Astrocyte of the hippocampus (primary cell): ENCODE measurements at places on chromosomes 2 and 18.
A peak's percentile ranks its signal among the peaks of the same experiment; 100 is the strongest.

GRCh38 chr18:34976123-34976522 is 65.1 kb upstream of the MAPRE2 start:
- DNase-seq = no peak

DNA sequence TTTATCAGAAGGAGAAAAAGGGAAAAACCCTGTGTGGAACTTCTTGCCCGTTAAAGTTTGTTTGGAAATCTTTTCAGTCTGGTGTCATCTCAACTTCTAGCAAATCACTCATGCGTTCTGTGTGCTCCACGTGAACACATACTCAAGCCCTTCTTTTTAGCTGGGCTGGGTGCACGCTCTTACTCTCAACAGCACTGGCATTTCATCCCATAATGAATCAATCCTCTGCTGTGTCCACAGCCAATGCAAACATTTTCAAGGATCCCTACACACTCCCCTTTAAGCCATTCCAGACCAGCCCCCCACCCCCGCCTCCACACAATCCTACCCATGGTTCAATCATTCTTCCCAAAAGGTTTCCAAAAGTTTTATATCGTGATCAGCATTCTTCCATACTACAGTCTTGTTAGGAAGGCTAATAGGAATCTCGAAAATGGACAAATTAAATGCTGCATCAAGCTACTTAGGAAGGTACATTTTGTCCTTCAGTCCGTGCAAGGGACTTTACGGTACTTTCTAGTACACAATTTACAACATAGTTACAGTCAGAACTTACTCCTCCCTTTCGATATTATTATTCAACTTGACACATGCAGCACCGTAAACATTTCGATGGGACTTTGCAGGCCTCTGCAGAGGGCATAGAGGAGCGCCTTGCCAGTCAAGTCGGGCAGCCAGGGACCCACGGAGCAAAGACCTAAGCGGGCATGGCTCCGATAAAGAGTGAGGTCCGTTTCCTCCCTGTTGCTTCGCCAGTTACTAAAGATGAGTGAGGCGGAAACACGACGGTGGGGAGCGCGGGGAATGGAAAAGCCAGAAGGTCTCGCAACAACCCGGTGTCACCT is 1.4 kb downstream of the PTGR3 start:
- peak; percentile 52 for DNase-seq

GRCh38 chr2:145230546-145230945 is 710.6 kb upstream of the ZEB2 start:
- DNase-seq = peak; percentile 11

- no peak for DNase-seq
Observed at GRCh38 chr18:25329783-25330182, 22.2 kb downstream of the ZNF521 start.

DNA sequence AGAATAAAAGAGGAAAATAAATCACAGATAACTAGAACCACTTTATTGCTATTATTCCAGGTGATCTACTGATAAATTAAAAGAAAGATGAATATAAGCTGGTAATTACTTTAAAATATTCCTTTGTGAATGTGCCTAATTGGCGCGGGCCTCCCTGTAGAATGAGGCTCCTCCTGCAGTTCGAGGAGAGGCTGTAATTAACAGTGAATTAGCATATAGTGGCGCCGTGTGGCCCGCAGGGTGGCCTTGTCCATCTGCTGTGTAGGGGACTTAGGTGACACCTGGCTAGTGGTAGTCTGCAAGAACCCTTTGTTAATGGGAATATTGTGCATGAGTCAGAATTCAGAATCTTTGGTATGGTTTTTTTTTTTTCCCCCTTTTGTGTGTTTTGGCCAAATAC is 119.8 kb downstream of the AGAP1 start:
- no peak for DNase-seq

- peak; percentile 62 for DNase-seq
Observed at GRCh38 chr18:67232406-67232805, 284.1 kb downstream of the DSEL start.

GRCh38 chr2:120879431-120880295 is 144.0 kb downstream of the GLI2 start:
- DNase-seq = peak; percentile 62

DNA sequence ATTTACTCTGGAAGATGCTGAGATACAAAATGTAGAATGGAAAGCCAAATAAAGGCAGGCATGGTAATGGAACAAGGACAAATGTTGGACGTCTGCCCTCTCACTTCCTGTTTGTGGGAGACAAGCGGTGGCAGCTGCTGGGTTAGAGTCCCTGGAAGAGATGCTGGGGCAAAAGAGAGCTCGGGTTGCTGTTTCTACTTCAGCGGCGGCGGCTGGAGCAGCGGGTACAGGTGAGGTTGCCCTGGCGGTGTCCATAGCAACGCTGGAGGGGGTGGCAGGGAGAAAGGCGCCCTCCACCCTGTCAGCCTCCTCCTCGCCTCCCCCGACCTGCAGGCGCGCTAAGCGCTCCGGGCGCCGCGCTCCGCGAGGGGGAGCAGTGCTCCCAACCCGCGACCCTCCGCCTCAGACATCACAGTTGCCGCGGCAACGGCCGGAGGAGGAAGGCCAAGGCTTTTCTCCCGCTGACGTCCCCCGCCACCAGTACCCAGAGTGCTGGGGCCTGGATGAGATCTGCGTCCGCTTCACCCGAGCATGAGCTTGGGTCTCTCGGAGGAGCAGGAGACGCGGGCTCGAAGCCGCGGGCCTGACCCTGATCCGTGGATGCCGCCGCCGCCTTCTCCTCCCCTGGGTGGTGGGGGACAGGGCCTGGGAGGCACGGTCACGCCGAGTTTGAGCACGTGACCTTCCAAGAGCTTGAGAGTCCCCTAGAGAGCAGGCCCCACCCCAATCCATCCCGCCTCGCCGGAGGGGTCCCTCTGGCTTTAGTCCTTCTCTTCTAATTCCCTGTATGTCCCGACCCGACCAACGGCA is 65.6 kb downstream of the NOL4 start:
- DNase-seq = peak; percentile 82

GRCh38 chr2:177393203-177393755 is 706 bp downstream of the AGPS start:
- peak; percentile 36 for DNase-seq

- DNase-seq = peak; percentile 38
Observed at GRCh38 chr2:238561230-238561629, 134.5 kb downstream of the ASB1 start.

DNA sequence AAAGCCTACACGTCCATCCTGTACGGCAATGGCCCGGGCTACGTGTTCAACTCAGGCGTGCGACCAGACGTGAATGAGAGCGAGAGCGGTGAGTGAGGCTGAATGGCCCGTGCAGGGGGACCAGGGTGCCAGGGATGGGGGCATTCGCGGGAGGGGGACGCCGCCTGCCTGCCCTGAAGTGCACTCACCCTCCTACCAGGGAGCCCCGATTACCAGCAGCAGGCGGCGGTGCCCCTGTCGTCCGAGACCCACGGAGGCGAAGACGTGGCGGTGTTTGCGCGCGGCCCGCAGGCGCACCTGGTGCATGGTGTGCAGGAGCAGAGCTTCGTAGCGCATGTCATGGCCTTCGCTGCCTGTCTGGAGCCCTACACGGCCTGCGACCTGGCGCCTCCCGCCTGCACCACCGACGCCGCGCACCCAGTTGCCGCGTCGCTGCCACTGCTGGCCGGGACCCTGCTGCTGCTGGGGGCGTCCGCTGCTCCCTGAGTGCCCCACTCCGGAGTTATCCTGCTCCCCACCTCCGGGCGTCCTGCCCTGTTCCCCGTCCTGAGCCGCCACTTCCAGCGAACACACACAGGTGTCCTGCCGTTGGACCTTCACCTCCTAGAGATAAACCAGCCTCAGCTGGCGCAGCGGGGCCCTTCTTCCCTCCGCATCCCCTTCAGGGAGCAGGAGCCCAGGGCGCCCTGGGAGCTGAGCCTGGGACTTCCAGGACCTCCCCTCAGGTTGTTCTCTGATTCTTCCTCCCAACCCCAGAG is 2.9 kb downstream of the ALPI start:
- DNase-seq = no peak

GRCh38 chr2:50290718-50291117 is 741.2 kb downstream of the NRXN1 start:
- no peak for DNase-seq

GRCh38 chr2:15565994-15566671 is 5.0 kb upstream of the NBAS start:
- DNase-seq = no peak

DNA sequence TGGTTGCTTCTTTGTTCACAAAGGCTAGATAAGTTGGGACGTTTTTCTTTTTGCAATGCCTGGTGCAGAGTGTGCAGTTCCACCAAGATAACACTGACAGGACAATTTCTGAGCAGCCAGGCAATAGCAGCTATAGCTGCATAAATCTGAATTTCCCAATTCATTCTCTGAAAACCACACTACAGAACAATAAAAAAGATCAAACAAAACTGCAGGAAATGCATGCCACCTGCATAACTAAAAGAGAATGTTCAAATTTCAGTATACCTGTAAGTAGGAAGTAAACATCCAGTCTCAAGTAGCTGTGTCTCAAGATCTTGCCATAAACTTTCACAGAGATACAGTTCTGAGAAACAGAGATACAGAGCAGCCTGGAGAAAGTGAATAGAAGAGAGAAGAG is 5.3 kb upstream of the KCTD18 start:
- DNase-seq = no peak

DNA sequence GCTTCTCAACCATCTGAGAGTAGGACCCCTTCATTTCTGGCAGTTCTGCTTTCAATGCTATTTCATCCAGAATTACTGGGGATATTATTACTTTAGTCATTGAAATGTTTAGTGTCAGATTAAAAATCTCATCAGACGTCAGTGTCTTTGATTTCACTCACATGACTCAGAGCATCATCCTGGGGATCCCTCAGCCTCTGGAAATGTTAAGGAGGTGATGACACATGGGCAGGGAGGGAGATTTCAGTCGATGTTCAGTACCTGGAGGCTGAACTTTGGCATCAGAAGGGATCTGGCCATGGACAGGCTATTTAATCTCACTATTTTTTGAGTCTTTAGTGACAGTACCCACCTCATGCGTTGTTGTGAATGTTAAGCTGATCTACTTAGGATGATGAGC is 39.1 kb downstream of the OSBPL6 start:
- DNase-seq = no peak

DNA sequence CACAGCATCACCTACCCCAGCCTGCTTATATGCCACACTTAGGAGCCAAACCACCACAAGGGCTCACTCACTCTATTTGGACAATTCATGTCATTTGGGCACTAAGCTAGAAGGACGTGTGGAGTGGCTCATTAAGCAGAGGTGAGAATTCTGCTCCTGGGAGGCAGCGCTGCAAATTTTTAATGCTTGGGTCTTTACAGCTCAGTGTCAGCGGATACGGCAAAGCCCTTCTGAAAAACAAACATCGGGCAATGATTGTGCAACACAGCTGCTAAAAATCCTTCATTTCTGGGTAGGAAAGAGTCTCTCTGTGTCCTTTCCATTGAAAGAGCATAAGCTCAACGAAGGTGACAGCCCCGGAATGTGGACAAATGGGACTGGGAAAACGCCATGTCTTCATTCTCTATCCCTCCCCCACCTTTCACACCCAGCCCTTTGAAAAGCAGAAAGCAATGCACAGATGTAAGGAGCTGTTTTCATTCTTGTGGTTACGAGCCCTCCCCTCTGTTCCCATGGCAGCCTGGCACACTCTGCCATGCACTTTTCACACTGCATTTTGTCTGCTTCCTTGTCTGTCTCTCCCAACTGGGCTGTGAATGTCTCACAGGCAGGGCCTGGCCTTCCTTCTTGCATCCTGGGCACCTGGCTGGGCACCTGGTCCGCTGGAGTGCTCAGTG is 16.0 kb downstream of the TMEM177 start:
- DNase-seq = peak; percentile 92

DNA sequence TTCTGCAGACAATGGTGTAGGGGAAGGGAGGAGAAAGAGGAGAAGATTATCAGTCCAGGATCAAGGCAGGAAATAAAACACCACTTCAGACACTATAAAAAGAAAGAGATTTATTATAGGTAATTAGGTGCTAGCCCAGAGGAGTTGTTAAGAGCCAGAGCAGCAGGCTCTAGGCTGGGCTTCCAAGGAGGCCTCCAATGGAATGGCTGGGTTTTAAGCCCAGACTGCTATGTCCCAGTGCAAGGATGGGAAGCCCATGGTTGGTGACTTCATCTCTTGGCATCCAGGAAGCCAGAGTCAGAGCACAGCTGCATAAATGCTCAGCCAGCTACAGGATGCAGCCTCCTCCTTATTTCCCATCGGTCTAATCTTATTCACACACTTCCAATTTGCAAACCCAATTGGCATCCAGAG is 95.6 kb downstream of the LAMA3 start:
- DNase-seq = peak; percentile 66

DNA sequence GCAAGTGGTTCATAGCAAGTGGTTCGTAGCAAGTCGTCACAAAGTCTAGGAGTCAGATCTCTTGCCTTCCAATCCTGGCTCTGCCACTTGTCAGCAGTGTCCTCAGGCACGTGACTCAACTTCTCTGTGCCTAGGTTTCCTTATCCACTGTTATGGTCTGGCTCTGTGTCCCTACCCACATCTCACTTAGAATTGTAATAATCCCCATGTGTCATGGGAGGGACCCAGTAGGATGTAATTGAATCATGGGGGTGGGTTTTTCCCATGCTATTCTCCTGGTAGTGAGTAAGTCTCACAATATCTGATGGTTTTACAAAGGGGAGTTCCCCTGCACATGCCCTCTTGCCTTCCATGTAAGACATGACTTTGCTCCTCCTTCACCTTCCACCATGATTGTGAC is 51.8 kb upstream of the AP1S3 start:
- DNase-seq = no peak

GRCh38 chr18:79440316-79441110 is 44.8 kb downstream of the NFATC1 start:
- no peak for DNase-seq

DNA sequence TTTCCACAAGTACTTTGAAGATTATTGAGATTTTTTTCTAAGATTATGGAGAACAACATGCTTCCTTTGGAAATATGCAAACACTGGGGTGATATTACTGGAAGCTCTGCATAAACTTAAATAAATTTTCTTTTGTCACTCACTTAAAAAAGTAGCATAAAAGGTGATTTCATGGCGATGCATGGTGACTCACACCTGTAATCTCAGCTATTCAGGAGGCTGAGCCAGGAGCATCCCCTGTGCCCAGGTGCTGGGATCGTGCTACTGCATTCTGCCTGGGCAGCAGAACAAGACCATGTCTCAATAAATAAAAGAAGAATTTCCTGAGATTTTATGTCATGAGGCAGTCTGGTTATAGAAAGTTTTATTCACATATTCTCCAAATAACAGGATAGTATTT is 679.1 kb upstream of the CDH2 start:
- DNase-seq = peak; percentile 9

GRCh38 chr2:17747684-17748452 is 5.7 kb downstream of the SMC6 start:
- DNase-seq = no peak

- peak; percentile 79 for DNase-seq
Observed at GRCh38 chr18:13800505-13801259, 23.3 kb upstream of the MC5R start.

GRCh38 chr2:159362816-159363251 is 76.3 kb upstream of the WDSUB1 start:
- DNase-seq = peak; percentile 42
